COR-L47 (cell line): ENCODE measurements at places on chromosomes 13 and 19.

DNA sequence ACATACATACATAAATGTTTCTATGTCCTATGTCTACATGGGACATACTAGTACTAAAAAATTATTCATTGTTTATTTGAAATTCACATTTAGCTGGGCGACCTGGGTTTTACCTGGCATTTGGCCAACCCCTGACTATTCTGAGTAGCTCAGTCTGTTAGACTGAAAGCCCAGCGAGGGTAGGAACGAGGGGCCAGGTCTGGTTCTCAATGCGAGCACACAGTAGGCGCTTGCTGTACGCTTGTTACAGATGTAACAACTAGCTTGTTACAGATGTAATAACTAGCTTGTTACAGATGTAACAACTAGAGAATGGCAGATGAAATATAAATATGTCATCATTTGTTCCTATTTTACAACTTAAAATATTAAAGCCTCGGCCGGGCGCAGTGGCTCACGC, 920 bp upstream of the ANO8 start:
- DNase-seq, result no peak

GRCh38 chr19:57803265-57803593, 11.5 kb downstream of the ZNF552 start:
- no peak for DNase-seq

DNA sequence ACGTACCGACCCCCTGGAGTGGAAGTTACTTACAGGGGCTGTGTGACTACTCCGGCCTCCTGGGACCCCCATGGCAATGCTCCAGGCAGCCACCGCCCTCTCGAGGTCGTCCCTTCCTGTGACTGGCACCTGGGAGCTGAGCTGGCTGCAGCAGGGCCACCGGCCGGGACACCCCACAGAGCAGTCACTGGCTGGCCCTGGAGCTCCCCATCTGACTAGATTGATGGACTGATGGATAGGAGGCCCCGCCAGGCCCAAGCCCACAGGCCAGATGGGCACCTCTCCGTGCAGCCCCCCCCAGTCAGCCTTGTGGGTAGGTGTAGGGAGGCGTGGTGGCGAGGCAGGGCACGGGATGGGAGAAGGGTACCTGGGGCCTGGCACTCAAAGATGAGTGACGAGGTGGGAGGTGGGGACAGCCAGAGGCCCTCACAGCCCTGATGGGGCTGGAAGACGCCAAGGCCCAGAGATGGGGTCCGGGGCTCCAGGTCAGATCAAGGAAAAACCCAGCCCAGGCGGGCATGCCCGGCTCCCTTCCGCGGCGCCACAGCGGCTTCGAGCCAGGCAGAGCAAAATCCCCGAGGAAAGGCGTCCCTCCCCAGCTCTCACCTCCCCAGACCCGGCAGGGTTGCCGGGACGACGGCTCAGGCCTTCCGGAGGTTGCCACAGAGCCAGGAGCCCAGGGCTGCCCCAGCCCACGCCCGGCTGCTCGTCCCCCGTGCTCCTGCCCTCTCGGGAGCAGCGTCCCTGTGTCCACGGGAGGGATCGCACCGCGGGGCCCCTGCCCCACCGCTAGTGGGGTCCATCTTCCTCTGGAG, 8.4 kb downstream of the SLC39A3 start:
- DNase-seq, result no peak

DNA sequence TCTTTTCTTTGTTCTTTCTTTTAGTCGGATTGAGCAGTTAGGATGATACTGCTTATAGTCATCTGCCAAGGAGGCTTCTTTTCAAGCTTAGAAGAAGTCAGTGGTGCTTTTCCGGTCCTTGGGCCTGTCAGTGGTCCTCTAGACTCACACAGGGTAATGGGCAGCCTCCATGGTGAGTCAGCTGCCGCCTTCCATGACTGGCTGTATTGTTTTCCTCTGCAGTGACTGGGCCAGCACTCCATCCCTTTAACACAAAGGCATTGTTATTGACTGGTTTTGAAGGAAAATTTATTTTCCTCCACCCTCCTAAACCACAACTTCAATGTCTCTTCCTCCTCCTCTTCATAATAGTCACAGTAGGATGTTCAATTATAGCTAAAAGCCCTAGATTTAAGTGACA, 47.1 kb upstream of the CNMD start:
- DNase-seq, result peak; percentile 36

DNA sequence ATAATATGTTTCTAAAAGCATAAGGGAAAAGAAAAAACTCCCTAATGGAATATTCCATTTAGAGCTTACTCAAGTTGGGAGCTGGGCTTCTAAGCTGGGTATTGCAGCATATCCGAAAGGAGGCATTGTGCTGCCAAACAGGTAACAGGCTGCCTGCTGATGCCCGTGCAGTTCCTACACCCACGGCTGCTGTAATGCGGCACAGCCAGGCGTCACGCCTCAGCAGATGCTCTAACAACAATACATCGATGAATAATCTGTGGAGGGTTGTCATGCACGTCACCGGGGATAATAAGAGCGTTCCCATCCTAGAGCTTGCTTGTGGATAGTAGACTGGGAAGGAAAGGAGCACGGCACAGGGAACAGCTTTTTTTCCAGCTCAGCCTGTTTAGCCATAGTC, 1582.1 kb upstream of the SLC10A2 start:
- DNase-seq, result no peak

DNA sequence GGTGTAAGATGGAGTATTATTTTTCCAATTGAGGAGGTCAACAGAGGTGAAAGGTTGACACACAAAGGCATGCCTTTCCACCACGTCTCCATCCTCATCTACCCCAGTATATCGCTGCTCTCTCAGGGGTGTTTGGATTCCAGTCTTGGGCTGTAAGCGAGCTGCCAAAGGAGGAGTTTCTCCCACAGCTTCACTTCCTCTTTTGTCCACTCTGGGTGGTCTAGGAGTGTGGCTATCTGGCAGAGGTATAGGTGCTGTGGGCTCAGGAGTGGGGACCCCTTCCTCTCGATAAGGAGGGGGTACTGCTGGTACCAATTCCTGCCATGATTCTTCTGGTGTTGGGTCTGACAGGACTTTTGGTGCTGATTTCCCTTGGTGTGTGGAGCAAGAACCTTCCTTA, 39.4 kb downstream of the ZNF846 start:
- no peak for DNase-seq

- peak; percentile 56 for DNase-seq
Measured at GRCh38 chr13:73767191-73767741, 366.9 kb downstream of the KLF12 start.

- no peak for DNase-seq
Measured at GRCh38 chr13:47661076-47661475, 340.0 kb downstream of the SUCLA2 start.

DNA sequence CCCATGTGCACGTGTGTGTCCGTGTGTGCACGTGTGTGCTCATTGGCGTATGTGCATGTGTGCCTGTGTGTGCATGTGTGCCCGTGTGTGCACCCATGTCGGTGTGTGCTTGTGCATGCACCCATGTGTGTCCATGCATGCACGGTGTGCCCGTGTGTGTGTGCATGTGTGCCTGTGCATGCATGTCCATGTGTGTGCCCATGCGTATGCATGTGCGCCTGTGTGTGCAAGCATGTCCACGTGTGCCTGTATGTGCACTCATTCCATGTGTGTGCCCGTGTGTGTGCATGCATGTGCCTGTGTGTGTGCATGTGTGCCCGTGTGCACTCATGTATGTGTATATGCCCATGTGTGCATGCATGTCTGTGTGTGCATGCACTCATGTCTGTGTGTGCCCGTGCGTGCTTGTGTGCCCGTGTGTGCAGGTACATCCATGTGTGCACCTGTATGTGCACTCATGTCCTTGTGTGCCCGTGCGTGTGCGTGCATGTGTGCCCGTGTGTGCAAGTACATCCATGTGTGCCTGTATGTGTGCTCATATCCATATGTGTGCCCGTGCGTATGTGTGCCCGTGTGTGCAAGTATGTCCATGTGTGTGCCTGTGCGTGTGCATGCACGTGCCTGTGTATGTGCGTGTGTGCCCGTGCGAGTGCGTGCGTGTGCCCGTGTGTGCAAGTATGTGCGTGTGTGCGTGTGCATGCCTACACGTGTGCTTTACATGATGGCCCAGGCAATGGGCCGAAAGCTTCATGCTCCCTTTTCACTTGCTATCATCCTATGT, 21.6 kb upstream of the MATK start:
- no peak for DNase-seq

- DNase-seq, result no peak
Measured at GRCh38 chr13:65606622-65607021, 1623.5 kb downstream of the PCDH9 start.

GRCh38 chr13:54599413-54599812, 1570.8 kb downstream of the OLFM4 start:
- DNase-seq, result no peak

DNA sequence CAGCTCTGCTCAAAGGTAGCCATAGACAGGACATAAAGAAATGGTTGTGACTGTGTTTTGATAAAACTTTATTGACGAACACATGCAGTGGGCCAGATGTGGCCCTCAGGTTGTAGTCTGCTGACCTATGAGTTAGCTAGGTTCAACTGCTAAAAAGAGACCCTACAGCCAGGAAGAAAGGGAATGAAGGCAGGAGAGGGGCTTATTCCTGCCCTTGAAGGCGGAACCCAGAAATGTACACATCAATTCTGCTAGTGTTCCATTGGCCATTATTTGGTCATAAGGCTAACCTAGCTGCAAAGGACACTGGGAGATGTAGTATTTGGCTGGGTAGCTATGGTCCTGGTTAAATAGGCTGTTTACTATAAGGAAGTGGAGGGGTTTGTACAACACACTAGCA, 18.0 kb downstream of the APBA3 start:
- DNase-seq, result no peak

DNA sequence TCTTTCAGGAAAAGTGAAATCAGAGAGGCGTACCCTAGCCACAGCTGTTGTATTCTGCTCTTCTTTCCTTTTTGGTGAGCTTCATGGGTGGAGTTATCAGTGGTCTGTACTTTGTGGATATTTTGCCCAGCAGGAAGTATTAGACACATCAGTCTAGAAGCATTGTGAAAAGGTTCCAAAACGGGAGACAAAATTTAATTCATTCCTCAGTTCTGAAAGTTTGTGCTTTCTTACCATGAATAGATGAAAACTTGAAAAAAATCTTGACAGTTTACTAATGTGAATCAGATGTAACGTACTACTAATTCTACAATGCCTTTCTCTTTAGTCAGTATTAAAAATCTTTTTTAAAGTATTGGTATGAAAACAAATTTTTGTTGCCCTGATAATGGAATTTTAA, 116.8 kb downstream of the DNAJC3 start:
- no peak for DNase-seq

- DNase-seq, result no peak
Measured at GRCh38 chr13:46496086-46496485, 56.9 kb upstream of the LRCH1 start.

- DNase-seq, result no peak
Measured at GRCh38 chr19:45045671-45046353, 7.0 kb downstream of the CLASRP start.

GRCh38 chr19:19696386-19696785, 27.7 kb downstream of the ZNF101 start:
- no peak for DNase-seq

- no peak for DNase-seq
Measured at GRCh38 chr13:110770678-110771077, 57.2 kb downstream of the ING1 start.

DNA sequence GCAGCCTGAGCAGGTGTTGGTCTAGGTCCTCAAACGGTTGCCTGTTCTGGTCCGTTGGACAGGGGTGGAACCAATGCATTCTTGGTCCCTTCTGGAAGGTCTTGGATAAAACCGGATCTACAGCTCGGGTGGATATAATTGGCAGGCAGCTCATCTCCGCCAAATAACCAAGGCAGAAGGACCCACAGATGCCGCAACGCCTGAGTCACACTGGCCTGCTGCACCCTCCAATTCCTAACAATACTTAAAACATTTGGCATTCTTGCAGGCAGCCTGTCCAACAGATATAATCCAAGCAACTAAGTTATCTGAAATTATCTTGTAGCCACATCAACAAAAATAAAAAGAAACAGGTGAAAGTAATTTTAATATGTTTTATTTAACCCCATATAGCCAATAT, 59.0 kb upstream of the FGF14 start:
- no peak for DNase-seq

GRCh38 chr19:46240693-46241092, 11.2 kb downstream of the IGFL1 start:
- peak; percentile 35 for DNase-seq

GRCh38 chr13:100381595-100382224, 206.9 kb downstream of the GGACT start:
- no peak for DNase-seq

GRCh38 chr19:35457173-35457572, 9.1 kb downstream of the FFAR2 start:
- DNase-seq, result no peak

DNA sequence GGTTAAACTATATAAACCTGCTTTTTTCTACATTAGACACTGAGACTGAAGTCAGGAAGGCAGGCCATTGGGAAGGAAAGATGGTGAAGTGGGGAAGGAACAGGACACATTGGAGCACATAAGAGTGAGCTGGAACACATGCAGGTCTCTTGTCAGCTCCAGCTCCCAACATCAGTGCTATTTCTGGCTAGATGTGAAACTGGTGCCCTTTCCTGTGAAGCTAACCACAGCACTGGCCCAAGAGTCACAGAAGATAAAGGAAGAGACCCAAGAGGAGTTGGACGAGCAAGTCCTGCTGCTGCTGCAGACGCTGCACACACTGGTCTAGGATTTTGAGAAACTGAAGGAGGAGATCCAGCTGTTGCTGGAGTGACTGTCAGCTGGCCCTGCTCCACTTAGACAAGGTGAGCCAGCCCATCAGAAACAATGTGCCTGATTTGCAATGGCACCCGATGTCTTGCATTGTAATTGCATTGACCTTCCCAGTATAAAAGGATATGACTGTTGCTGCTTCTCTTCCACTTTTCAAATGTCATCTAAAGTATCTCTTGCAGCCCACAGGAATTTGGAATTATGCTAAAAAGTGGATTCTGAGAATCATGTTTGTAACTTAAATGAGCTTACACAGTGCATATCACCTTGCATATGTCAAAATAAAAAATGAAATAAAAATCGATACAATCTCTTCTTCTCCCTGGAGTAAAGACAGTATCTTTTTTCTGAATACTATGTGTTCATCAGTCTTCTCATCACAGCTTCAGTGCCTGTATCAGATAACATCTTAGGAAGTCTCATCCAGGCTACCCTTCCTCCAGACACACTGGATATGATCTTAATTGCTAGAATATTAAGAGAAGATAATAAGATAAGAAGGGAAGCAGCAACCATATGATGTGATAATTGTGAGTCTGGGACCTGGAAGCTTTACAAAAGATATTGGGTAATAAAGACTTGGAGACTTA, 230.7 kb upstream of the SPRY2 start:
- no peak for DNase-seq

GRCh38 chr13:98664510-98664909, 87.6 kb upstream of the STK24 start:
- DNase-seq, result no peak
